ENCODE measurements at places on chromosomes 4 and X. TPM values are rescaled to one million over a fixed set of nuclear protein-coding genes. Genes with fewer than 3 reads are reported as not detected.

The SYTL5 gene
- total RNA-seq: 0.45 TPM

The CENPVL3 gene
- total RNA-seq: 0.14 TPM

The GAGE13 gene
- total RNA-seq: not detected

The CC2D2A gene
- total RNA-seq: 13.2 TPM

The ZDHHC15 gene
- total RNA-seq: not detected

The NDNF gene
- total RNA-seq: not detected

The MAGEA12 gene
- total RNA-seq: 0.16 TPM

Measured in A549 treated with DMSO at 1 μM for 4 hours (cell line).